CD4-positive, alpha-beta T cell treated with Interleukin-12 subunit alpha and Interleukin-12 subunit beta, for 1 hour (primary cell): ENCODE measurements at places on chromosomes 1 and 21.

- DNase-seq = no peak
Observed at GRCh38 chr1:36667836-36668235, 185.1 kb upstream of the CSF3R start.

- no peak for DNase-seq
Observed at GRCh38 chr1:229470406-229471043, 36.6 kb upstream of the ACTA1 start.

- no peak for DNase-seq
Observed at GRCh38 chr1:178706432-178706831, 18.6 kb upstream of the RALGPS2 start.

- DNase-seq = no peak
Observed at GRCh38 chr1:8010080-8010664, 15.9 kb downstream of the ERRFI1 start.

DNA sequence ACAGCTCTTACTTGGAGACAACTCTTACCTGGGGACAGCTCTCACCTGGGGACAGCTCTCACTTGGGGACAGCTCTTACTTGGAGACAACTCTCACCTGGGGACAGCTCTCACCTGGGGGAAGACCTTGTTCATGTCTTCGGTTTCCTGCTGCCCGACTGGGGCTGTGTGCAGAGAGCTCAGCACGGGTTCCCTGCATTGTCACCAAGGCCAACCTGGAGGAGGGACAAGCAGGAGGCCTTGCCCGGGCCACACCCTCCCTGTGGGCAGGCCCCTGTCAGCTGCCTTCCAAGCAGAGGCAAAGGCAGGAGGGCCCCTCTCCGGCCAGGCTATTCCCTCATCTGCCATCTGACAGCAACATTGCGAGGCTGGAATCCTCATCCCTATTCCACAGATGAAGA, at the start of gene LDLRAD1:
Gene LDLRAD1 (minus strand): TSS at position 208 of the 400 bp plus-strand sequence. CDS start 74 bp downstream, at position 134.
- no peak for DNase-seq

- peak; percentile 77 for DNase-seq
Observed at GRCh38 chr1:923131-923990, at the start of gene SAMD11. Gene SAMD11, plus strand, starts transcription at chr1:923923. Its CDS starts 509 bp downstream, at chr1:924432.

- peak; percentile 74 for DNase-seq
Observed at GRCh38 chr1:8348777-8349472, 31.0 kb downstream of the SLC45A1 start.

DNA sequence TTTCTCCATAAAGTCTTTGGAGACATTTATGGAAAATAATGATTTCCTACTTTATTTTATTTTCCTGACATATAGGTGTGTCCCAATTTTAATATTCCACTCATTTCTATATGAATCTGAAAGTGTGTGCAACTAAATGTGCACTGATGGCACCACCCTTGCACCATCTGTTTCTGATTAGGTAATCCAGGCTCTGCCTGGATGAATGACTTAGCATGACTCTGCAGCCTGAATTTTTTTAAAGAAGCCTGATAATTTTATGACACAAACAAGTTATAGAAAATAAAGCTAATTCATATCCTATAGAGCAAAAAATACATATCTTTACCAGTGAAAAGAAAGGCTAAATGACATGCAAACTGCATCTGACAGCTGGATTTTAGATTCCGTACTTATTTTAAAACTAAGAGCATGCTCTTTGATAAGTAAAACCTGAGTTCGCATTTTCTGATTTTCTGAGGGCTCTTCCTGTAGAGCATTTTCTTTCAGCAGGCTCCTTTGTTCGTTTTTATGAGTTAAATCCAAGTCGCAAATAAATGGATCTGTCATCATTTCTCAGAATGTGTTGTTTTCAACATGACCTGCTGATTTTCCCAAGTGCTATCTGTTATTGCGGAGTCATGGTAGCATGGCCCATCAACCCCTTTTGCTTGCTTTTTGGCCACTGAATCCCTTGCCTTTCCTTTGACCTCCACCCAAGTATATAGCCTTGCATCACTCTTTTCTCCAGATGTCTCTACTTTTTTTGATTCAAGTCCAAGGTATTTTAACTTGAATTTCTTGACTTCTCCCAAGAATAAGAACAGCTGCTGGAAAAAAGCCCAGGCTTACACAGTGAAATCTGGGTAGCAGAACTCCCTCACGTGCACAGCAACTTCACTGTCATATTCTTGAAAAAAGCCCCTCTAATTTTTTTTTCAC, 52.8 kb upstream of the LYPLAL1 start:
- no peak for DNase-seq

DNA sequence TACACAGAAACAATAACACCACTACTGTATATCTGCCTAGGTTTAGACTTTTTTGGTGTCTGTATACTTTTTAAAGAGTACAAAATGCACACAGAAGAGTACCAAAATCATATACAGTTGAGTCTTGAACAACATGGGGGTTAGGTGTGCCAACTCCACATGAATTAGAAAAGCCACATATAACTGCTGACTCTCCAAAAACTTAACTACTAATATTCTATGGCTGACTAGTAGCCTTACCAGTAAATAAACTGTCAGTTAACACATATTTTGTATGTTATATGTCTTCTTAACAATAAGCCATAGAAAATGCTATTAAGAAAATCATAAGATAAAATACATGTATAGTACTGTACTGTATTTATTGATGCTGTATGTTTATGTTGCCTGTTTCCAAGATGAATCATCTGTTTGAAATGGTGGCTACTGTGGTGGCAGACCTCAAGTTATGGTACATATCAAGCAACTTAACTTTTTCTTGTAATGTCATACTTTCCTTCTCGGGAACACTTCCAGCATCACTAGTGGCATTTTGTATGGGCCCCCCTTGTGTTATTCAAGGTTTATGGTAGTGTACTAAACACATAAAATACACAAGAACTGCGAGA, 71.2 kb downstream of the LHX4 start:
- DNase-seq = no peak

- no peak for DNase-seq
Observed at GRCh38 chr1:106277786-106278185, 778.7 kb upstream of the PRMT6 start.

DNA sequence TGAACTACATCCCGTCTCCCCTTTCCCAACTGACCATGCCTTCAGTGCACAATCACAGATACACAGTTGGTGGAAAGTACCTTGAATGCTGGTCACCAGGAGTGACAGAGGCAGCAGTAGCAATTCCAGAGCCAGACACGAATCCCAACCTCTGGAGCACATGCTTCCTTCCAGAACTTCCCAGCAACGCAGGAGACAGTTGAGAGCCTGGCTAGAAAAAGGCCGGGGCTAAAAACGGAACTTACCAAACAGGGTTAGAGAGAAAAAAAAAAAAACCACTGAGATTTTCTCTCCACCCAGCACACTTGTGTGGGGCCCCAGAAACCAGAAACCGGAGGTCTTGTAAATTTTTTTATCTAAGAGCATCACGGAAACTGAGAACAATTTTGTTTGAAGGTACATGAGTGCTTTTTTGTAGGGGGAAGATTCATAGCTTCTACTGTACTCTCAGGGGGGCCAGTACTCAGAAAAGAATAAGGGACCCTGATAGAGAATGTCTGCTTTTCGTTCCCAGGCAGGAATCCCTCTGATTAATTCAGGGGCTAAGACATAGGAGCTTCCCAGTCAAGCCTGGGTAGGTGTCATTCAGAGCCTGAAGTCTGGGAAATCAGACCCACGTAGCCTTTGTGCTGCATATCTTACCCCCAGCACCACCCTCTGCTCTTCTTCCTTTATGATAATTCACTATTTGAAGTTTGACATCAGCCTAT, at the start of gene CD48:
Gene CD48 (minus strand): TSS at position 221 of the 710 bp plus-strand sequence. CDS start 59 bp downstream, at position 162.
- DNase-seq = peak; percentile 76

- no peak for DNase-seq
Observed at GRCh38 chr1:26020330-26020768, 1.2 kb upstream of the EXTL1 start.

DNA sequence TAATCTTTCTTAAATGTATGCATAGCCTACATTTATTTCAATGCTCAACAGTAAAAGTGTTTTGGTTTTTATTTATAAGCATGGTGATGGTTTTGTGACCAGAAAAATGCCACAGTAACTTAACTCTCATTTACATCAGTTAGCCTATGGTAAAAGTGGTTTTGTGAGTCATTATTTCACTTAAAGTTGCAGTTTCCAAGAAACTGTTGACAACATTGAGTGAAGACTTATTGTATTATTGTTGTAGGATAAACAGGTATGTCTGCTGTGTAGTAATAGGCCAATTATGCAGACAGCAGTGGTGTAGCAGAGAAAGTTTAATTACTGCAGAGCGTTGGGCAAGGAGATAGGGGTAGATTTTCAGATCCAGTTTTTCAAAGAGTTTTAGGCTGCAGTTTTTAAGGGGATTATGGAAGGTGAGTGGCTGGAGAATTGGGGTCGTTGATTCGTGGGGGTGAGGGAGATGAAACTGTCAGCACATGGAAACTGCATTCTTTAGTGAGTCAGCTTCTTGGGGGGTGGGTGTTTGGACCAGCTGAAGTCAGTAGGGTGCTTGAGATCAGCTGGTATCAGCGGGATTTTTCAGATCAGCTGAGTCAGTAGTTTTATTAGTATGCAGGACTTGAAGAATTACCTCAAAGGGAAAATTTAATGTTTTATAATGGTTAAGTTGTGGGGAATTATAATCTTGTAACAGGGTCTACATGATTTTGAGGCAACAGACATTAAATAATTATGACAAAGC, 168.7 kb upstream of the FMN2 start:
- no peak for DNase-seq

DNA sequence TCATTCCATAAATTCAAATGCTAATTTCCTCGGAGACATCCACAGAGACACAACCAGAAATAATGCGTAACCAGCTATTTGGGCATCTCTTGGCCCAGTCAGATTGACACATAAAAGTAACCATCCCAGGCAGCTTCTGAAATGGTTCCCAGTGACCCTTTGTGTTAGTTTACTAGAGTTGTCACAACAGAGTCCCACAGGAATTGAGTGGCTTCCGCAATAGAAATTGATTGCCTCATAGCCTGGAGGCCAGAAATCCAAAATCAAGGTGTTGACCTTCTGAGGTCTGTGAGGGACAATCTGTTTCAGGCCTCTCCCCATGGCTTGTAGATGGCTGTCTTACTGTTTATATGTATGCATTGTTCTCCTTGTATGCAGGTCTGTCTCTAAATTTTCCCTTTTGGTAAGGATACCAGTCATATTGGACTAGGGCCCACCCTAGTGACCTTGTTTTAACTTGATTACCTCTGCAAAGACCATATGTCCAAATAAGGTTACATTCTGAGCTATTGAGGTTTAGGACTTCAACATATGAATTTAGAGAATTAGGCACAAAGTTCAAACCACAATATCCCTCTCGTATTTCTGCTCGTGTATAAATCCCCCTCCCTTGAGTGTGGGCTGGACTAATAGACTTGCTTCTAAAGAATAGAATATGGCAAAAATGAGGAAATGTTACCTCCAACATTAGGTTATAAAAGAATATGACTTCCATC, 78.2 kb upstream of the FGGY start:
- DNase-seq = no peak

DNA sequence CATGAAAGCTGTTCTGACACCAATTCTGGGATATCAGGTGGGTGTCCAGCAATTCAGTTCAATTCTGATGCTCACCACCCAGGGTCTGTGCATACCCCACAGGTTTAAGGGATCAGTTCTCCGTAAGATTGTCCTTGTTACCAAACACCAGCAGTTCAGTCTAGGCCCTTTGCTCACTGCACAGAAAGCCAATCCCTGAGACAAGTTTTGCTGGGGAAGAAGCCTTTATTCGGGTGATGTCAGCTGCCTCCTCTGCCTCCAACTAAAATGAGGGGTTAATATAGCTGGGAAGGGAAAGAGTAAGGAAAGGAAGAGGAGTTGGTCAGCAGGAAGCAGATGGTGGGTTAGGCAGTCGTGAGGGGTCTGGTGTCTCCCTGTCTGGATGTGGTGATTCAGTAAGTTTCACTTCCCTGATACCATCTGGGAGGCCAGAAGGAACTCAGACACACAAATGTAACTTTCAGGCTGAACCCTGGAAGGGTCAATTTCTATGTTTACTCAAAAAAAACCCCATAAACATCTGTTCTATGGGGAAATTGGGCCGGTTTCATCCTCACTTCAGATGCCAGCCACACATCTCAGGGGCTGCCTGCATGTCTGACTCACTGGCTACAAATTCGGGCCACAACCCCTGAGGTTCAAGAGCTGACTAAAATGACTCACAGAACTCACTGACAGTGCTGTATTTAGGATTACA, 83.3 kb upstream of the PGBD5 start:
- DNase-seq = no peak

DNA sequence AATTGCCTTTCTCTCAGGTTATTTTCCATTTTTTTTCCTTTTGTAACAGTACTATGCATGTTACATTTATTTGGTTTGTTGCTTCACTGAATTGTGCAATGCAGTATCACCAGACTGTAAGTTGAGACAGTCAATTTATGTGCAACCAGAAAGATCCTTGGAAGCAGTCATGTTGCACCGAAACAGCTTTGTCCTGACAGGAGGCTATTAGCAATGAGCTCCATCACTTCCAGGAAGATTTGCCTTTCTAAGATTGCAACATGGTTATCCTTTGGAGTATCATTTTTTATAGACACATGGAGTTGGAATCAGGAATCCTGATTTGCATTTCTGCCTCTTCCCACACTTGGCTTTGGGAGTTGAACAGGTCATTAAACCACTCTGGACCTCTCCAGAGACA, 84.5 kb upstream of the ST6GALNAC5 start:
- DNase-seq = no peak

GRCh38 chr1:211928290-211928801, 97.8 kb upstream of the LPGAT1 start:
- DNase-seq = no peak

DNA sequence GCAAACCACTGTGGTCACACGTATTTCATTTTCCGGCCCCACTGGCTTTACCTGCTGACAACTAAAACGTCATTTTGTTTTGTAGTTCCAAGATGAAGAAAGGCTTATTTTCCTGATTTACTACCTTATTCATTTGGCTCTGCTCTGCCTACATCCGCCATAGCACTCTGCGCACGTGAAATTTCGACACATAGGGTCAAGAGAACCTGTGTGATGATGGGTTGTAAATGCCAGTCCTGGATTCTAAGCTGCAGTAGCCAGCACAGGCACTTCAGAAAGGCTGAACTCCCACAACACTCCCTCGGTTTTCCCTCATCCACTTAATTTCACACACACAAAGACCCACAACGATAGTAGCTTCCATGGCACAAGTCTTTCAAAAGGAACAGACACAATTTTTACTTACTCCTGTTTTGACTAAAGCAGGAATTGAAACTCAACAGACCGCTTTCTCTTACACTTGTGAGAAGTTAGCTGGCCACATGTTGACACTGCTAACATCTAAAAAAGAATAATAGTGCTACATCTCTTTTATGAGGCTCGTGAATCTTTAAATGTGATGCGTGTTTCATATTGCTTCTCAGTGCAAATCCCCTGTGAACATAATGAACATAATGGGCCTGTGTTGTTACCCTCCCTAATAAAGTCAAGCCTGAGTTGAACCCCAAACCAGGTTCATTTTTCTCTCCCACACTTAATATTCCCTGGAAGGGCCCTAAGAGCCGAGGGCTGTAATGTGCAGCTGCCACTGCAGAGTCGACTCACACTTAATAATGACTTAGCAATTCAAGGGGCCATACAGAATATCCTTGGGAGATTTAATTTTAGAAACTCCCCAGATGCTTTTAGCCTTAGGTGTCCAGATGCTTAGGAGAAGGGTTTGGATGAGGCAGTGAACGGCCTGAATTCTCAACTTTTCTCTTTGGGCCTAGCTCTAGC, 1.5 kb upstream of the RUNX1 start:
- no peak for DNase-seq
